ENCODE measurements at places on chromosomes 12 and 14. TPM values are rescaled to one million over a fixed set of nuclear protein-coding genes. Genes with fewer than 3 reads are reported as not detected.

Gene WIF1
- not detected for total RNA-seq

Gene PLA2G1B
- not detected for total RNA-seq

Gene GOLGA5
- total RNA-seq: 25.6 TPM

Gene SLCO1B1
- 0.26 TPM for total RNA-seq

Gene YLPM1
- 43.7 TPM for total RNA-seq

Gene OR6C2
- not detected for total RNA-seq

Gene SSTR1
- total RNA-seq: not detected

Gene IFNG-AS1
- not detected for total RNA-seq

Gene NYNRIN
- total RNA-seq: 0.26 TPM

Gene KCNA5
- not detected for total RNA-seq

Gene TOGARAM1
- 7.2 TPM for total RNA-seq

Gene HEBP1
- total RNA-seq: 62.9 TPM

Gene BCAT1
- total RNA-seq: 10.6 TPM

Gene CCDC184
- total RNA-seq: 3.6 TPM

Gene KERA
- not detected for total RNA-seq

Gene TPH2
- total RNA-seq: not detected

Gene CELA1
- not detected for total RNA-seq

Gene POTEM
- not detected for total RNA-seq

Gene TCL1A
- total RNA-seq: not detected

Gene HSPA2
- total RNA-seq: 40.5 TPM

Gene PZP
- not detected for total RNA-seq

Gene PLEK2
- total RNA-seq: 25.9 TPM

Gene SLCO1A2
- not detected for total RNA-seq

Gene NFATC4
- total RNA-seq: 0.26 TPM

Gene CCT2
- 295 TPM for total RNA-seq

Gene REM2
- 0.26 TPM for total RNA-seq

Gene LPCAT3
- total RNA-seq: 30.6 TPM

Gene PLEKHG7
- total RNA-seq: not detected

Gene CPM
- total RNA-seq: 5.3 TPM
